CD14-positive monocyte (primary cell): ENCODE measurements at places on chromosomes 6 and 20. TPM values are rescaled to one million over a fixed set of nuclear protein-coding genes. Genes with fewer than 3 reads are reported as not detected.

DNA sequence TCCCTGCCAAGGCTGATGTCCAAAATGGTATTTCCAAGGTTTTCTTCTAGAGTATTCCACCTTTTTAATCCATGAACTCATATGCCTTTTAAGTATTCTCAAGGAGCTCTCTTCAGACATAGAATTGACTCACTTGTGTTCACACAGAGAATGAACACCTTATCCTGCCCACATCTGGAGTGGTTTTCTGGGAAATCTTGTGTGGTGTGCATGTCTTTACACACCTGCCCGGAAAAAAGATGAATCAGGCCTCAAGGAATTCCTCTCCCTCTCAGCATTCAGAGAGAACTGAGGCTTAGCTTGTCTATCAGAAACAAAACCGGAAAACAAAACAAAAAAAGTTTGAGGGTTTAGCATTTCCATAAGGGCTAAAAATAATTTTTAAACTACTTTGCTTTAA, 148.8 kb downstream of the TFAP2A start:
- no peaks in the 10 kb centered on the region for H3K36me3 ChIP-seq
- no peaks in the 10 kb centered on the region for H3K4me1 ChIP-seq
- peaks cover 12% of the 10 kb centered on the region for H3K27me3 ChIP-seq
- H3K4me3 ChIP-seq, result no peak overlapping the region
- H3K27ac ChIP-seq, result no peak overlapping the region
- DNase-seq, result no peak

GRCh38 chr6:98044151-98044561, 761.1 kb upstream of the MMS22L start:
- H3K27ac ChIP-seq, result no peak overlapping the region
- H3K4me3 ChIP-seq, result no peak overlapping the region
- no peak for DNase-seq

GRCh38 chr6:169224185-169224695, 29.4 kb downstream of the THBS2 start:
- H3K36me3 ChIP-seq, result no peaks in the 10 kb centered on the region
- no peak overlapping the region for H3K27ac ChIP-seq
- H3K4me1 ChIP-seq, result no peaks in the 10 kb centered on the region
- no peak for DNase-seq

GRCh38 chr6:14707971-14708465, 537.9 kb upstream of the JARID2 start:
- DNase-seq, result no peak
- H3K36me3 ChIP-seq, result no peaks in the 10 kb centered on the region
- H3K27ac ChIP-seq, result no peak overlapping the region
- no peaks in the 10 kb centered on the region for H3K27me3 ChIP-seq

- H3K4me1 ChIP-seq, result peaks cover 42% of the 10 kb centered on the region
- no peaks in the 10 kb centered on the region for H3K27me3 ChIP-seq
- H3K27ac ChIP-seq, result peak overlapping the region; percentile 9
Observed at GRCh38 chr20:49775229-49775693, 37.4 kb upstream of the SLC9A8 start.

DNA sequence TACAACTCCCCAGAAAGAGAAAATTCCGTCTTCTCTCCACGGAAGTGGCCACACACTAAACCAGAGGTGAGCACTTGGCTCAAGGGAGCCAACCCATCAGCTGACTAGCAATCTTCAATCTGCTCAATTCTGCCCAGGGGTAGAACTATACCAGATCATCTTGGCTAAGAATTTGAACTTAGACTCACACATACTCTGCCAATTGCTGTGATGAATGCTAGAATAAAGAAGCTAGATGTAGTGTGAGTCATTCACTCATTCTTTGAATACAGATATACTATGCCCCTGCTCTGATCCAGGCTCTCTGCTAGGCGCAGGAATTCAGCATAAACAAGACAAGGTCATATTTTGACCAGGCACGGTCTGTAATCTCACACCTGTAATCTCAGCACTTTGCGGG, 147.9 kb upstream of the SHLD1 start:
- H3K27ac ChIP-seq, result no peak overlapping the region
- no peaks in the 10 kb centered on the region for H3K27me3 ChIP-seq
- H3K4me1 ChIP-seq, result peaks cover 47% of the 10 kb centered on the region
- peaks cover 63% of the 10 kb centered on the region for H3K36me3 ChIP-seq
- no peak overlapping the region for H3K4me3 ChIP-seq

GRCh38 chr6:1463275-1463674, 73.9 kb downstream of the FOXF2 start:
- no peak overlapping the region for H3K27ac ChIP-seq
- H3K4me3 ChIP-seq, result no peak overlapping the region
- H3K4me1 ChIP-seq, result no peaks in the 10 kb centered on the region
- H3K36me3 ChIP-seq, result no peaks in the 10 kb centered on the region

GRCh38 chr20:45456632-45457031, 12.9 kb upstream of the WFDC2 start:
- H3K27me3 ChIP-seq, result no peaks in the 10 kb centered on the region
- no peaks in the 10 kb centered on the region for H3K36me3 ChIP-seq
- no peak for DNase-seq
- peaks cover 26% of the 10 kb centered on the region for H3K4me1 ChIP-seq

GRCh38 chr6:116450769-116451740, 10.1 kb upstream of the CALHM6 start:
- H3K27me3 ChIP-seq, result no peaks in the 10 kb centered on the region
- H3K4me3 ChIP-seq, result no peak overlapping the region
- peaks cover 77% of the 10 kb centered on the region for H3K4me1 ChIP-seq
- H3K36me3 ChIP-seq, result no peaks in the 10 kb centered on the region
- DNase-seq, result peak; percentile 70

DNA sequence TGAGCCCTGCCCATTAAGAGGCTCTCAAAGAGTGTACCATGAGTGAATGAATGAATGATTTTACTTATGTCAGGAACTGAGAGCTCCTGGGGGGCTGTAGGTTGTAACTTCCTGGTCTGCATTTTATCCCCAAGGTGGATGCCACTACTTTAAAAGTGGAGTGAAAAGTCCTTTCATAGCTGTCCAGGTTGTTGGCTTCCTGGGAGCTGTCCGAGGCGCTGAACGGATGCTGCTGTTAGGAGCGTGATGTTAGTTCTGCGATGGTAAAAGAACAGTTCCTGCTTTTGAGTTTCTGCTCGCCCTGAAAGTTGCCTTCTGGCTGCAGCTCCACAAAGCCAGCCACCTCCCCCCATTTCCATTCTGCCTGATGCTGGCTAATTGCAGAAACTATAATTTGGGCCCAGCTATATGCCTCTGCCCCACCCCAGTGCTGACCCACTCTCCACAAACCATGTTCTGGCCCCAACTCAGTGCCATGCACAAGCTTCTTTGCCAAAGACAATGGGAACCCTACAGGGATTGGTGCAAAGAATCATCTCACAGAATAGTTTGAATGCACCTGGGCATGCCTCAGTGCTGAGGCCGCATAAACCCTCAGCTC, 330.9 kb upstream of the CDH4 start:
- H3K27ac ChIP-seq, result no peak overlapping the region
- no peak for DNase-seq
- no peaks in the 10 kb centered on the region for H3K27me3 ChIP-seq
- no peak overlapping the region for H3K4me3 ChIP-seq
- no peaks in the 10 kb centered on the region for H3K36me3 ChIP-seq

DNA sequence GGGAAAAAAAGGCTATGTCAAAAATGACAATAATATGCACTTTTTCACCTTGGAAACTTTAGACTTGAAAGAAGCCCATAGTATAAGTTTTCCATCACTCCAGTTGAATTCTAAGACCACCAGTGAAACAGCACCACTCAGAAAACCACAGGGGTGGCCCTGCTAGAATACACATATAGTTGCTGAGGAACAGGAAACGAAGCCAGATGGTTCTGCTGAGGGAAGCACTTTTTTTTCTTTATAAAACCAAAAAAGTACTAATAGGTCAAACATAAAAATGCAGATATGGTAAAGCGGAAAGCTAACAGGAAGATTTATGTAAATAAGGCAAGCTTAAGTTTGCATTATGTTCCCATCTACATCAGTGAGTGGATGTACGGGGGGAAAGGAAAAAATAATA, 303.9 kb downstream of the FOXC1 start:
- H3K27ac ChIP-seq, result no peak overlapping the region
- no peaks in the 10 kb centered on the region for H3K27me3 ChIP-seq
- no peaks in the 10 kb centered on the region for H3K36me3 ChIP-seq

DNA sequence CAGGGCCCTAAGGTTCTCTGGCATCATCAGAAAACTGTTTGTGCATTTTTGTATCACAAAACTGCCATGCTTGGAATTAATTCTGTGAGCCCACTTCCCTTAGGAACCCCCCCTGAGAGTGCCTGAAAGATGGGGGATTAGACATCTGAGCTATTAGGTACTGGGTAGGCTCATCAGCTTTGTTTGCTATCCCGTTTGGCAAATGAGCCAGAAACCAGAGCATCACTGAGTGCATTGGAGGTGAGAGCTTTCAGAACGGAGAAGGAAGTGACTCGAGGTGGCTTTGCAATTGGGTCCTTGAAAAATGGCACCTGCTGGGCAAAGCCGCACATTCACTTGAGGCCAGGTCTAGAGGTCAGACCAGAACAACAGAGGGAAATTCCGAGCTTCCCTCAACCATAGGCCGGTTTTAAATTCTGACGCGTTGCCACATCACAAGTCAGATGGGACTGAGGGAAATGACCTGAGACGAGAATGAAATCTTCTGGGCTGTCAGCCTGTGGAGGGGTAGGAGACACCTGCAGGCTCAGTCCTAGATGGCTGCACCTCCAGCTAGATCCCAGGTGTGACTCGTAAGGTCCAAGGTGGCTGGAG, 8.4 kb upstream of the GLP1R start:
- peaks cover 13% of the 10 kb centered on the region for H3K27me3 ChIP-seq
- H3K4me1 ChIP-seq, result peaks cover 2% of the 10 kb centered on the region
- H3K27ac ChIP-seq, result no peak overlapping the region
- no peaks in the 10 kb centered on the region for H3K36me3 ChIP-seq

DNA sequence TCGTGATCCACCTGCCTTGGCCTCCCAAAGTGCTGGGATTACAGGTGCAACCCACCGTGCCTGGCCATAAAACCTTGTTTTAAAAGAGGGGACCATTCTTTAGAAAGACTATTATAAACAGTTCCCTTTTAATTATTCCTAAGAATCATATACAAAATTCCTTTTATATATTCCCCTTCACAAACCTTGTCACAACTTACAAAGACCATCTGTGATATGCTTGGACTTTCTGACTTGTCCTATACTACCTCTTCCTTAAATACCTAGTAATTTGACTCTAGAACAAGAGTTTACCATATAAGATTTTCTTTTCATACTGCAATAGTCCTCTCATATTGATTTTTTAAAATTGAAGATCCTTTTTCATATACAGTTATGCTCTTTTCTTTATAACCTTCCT, 135.8 kb upstream of the PRSS16 start:
- H3K27me3 ChIP-seq, result peaks cover 5% of the 10 kb centered on the region
- no peak overlapping the region for H3K27ac ChIP-seq
- no peak for DNase-seq
- no peak overlapping the region for H3K4me3 ChIP-seq

- no peak for DNase-seq
- H3K4me1 ChIP-seq, result no peaks in the 10 kb centered on the region
- no peaks in the 10 kb centered on the region for H3K36me3 ChIP-seq
Observed at GRCh38 chr20:62323980-62324906, 21.4 kb downstream of the ADRM1 start.

Gene MUC21
- polyA plus RNA-seq, result not detected

Gene RBBP8NL
- not detected for polyA plus RNA-seq

Gene ELOVL4
- not detected in 2 replicates for polyA plus RNA-seq

Gene THBS2
- polyA plus RNA-seq, result not detected

Gene DZANK1
- polyA plus RNA-seq, result 0.17 TPM
